ENCODE measurements at places on chromosomes 7 and 10.

GRCh38 chr10:25097669-25098411, 77.0 kb upstream of the GPR158 start:
- no peak for DNase-seq

DNA sequence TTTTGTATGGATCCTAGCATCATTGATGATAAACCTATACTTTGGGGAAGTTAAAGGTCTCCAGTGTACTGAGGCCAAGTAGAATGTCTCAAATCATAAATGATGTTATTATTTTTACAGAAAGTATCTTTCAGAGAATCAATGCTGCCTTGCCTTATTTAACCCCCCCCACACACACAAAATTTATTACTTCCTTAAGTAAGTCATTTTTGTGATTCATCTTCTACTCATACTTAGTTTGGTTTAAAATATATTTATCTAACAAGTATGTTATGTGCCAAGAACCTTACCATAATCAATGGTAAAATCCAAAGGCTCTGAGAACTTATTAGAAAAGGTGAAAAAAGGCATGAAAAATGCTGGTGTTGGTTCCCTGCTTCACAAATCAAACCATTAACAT, 18.8 kb upstream of the CLDN12 start:
- DNase-seq: no peak

DNA sequence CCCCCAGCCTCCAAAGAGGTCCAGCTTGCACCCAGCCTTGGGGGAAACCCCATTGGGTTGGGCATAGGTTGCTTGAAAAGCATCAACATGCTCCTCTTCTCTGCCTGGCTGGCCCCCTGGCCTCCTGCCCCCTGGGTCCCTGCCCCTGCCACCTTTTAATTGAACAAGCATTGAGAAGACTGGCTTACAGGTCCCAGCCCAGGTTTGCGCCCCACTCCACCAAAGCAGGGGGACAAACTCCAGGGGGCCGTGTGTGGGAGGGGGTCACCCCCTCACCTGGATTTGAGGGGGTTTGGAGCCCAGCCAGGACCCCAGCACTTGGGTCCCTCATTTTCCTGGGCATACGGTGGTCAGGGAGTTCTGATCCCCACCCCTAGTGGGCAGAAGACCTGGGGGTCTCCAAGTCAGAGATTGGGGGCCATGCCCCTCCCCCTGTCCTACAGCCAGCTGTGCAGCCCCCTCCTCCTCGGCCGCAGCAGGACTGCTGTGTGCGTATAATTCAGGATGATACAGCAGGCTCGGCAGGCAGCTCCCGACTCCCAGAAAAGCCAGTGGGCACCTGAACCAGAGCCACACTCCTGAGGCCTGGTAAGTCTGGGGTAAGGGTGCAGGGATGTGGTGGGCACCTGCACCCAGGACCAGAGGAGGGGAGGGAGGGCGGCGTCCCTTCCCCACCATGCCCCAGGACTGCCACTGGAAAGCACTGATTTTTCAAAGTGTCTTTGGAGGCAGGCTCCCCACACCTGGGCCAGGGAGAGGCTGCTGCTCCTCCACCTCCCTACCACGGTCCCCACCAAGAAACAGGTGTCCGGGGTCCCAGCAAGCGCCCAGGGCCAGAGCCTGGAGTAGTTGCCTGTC, 1.7 kb downstream of the ELFN1 start:
- DNase-seq: no peak

DNA sequence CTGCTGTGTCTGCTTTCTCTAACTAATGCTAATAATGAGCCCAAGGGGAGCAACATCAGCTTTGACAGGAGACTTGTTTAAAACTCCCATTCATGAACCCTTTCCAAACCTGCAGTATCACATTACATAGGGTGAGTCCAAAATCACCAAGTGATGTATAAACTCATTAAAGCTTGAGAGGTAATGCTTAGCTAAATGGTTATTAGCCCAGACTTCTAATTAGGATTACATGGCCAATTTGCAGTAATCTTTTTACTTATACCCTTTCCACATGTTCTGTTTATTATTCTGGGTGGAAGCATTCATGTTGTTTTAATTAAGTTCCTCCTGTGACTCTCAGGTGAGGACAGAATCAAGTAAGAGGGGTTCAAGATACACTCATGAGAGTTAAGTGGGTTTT, 17.5 kb downstream of the ZNF138 start:
- no peak for DNase-seq

GRCh38 chr7:138386821-138387220, 73.2 kb upstream of the TRIM24 start:
- no peak for DNase-seq

DNA sequence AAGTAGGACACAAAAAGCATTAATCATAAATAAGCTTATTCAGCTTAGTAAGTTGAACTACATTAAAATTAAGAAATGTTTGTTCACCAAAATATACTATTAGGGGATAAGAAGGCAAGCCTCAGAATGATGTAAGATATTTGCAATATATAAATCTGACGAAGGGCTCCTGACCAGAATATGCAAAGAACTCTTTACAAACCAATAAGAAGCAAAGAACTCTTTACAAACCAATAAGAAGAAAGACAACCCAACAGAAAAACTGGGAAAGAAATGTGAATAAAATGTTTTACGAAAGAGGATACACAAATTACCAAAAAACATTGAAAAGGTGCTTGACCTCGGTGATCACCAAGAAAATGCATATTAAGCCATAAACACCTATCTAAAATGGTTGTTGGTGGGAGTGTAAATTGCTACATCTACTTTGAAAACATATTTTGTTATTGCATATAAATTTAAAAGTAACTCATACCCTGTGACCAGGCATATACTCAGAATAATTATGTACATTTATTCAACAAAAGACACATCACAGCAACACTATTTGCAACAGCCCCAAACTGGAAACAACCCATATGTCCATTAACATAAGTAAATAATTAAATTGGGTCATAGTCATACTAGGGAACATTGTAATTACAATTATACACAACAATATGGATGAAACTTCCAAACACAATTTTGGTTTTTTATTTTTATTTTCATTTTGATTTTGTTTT, 83.3 kb upstream of the CTBP2 start:
- no peak for DNase-seq

GRCh38 chr7:133255486-133255885, 2.6 kb downstream of the EXOC4 start:
- DNase-seq: no peak

GRCh38 chr10:111481866-111482265, 405.0 kb downstream of the ADRA2A start:
- DNase-seq: no peak

DNA sequence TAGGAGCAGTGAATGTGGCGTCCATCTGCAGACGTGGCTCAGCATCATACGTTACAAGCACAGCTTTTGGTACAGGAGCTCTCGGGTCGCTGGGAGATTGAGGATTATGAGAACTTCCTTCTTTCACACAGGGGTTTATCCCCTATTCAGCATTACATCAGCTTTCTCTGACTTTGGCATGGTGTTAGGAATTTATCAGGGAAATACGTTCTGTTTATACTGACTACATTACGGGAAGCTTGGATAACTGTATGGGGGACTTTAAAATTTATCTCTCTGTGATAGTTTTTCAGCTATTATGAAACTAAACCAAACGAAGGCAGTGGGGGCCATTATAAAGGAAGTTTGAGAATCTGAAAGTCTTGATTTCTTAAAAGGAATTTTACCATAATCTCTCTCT, 110.1 kb upstream of the INSYN2A start:
- DNase-seq: no peak

DNA sequence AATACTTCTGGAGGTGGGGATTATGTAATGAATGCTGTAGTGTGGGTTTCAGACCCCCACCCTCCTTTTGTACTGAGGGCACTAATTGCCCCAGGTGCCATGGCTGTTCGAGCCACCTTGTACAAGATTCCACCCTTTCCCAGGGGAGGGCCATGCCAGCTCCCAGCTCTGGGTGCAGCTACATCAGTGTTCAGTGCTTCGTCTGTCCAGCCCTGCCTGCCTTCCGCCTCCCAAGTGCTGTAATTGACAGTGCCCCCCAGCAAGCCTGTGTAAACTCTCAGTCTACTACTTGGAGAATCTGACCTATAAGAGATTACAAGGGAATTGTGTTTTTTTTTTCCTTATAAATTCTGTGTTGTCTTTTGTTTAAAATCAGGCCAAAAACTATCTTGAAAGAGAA, 33.0 kb downstream of the GTF2I start:
- no peak for DNase-seq

GRCh38 chr7:30598121-30598876, 3.6 kb downstream of the GARS1 start:
- DNase-seq: no peak

DNA sequence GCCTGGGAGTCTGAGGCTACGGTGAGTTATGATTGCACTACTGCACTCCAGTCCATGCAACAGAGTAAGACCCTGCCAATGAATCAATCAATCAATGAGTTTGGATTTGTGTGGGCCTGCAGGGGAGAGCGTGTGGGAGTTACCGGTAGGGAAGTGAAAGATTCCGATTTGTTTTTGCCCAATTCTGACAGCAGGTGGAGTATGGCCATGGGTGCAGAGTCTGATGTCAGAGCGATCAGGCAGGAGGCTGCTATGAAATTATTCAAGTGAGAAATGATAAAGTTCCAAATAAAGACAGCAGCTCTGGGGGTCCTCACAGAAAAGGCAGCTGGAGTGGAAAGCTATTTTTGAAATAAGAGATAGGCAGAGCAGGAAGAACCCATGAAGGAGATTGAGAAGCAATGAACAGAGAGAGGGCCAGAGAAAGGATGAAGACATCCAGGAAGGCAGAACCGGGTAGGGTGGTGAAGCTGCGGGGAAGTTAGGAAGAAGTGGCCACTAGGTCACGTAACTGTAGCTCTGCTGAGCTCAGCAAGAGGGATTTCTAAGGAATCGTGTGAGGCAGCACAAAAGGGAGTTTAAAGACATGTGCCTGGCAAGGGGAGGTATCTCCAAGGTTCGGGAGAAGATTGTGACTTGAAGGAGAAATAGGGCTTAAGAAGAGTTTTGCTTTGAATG, 93.7 kb upstream of the NMT2 start:
- DNase-seq: peak; percentile 53

DNA sequence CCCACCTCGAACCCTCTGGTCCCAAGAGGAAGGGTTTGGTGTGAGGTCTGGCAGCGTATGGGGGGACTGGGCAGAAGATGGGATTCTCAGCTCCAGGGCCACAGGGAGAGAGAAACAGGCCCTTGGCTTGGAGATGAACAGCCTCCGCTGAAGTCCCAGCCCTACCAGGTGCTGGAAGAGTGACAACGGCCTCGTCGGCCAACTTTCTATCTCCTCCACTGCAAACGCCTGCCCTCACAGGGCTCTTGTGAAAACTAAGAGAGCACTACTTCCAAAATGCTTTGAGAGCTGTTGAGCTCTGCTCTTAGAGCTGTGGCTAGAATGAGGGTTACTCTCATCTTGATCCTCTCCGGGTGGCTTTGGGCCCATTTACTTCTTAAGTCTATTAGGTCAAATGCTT, 63.5 kb downstream of the AFAP1L2 start:
- no peak for DNase-seq

DNA sequence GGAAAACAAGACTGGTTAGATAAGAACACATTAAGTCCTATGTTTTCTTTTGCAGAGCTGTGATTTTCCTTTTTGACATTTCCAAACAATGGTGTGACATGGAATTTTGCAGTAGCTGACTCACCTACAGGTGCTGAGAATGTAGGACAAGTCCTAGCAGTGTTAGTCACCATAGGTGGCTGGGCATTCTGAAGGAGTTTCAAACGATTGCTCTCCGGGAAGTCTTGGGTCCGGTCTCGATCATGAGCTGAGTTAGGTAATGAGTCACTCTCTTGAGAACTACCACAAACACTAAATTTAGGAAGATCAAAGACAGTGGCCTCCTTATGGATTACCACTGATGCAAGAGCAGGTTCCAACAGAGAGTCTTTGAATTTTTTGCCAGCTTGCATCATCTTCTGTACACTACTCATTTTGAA, 3.6 kb downstream of the FIGNL1 start:
- DNase-seq: peak; percentile 86

GRCh38 chr10:102620138-102620590, 24.1 kb upstream of the TRIM8 start:
- DNase-seq: no peak

GRCh38 chr7:77441046-77441445, 24.9 kb upstream of the GSAP start:
- no peak for DNase-seq

DNA sequence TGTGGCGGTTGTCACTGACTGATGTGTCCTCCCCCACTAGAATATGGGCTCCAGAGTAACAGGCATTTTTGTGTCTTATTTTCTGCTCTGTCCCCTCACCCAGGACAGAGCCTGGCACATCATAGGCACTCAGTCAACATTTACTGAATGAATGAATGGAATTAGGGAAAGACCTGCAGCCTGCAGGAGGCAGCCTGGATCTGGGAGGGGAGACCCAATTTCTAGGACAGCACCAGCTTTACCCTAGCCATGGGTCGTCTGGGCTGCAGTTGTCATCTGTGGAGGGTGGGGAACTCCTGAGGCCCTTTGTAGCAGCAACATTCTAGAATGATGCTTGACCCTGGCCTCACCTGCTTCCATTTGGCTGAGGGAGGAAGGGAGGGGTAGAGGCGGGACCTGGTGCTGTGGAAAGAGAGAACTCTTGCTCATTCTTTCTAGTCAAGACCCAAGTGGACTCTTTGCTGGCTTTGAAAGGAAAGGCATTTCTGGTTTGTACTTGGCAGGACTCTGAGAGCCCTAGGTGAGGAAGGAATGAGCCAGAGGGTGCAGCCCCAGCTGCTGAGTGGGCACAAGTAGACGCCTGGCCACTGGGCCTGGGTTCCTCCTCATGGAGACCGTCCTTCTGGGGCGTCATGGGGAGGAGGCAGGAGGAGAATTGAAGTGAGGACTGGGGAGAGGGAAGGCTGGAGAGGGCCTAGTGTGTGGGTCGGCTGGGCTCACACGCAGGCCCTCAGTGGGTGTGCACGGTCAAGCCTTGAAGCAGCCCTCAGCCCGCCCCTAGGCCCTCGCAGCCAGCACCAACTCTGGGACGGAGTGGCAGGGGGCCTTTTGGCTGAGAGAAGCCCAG, 8.9 kb downstream of the FGF8 start:
- DNase-seq: no peak
